ENCODE measurements at places on chromosomes 2 and 18.

DNA sequence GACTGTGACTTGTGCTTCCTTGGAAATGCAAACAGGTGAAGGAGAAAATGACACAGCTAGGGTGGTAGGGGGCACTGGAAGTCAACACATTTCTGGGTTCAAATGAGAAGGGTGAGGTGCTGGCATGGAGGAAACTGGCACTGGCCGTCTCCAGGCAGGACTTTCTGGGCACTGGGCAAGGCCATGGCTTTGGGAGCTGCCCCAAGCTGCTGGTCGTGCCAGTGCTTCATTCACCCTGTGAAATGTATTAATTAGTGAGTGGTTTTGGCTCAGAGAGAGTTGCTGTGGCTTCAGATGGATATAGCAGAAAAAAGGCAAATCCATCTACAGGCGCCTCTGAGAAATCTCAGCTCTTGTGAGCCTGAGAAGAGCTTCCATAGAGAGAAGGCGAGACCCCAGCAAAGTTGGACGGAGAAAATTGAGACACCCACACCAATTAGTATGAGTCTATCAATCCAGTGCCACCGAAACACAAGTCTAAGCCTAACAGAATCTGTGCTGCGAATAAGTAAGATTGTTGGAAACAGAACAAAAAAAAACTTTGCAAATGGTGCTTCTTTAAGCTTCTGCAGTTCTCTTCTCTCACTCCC, 202.1 kb upstream of the TNP1 start:
- no peak for DNase-seq

DNA sequence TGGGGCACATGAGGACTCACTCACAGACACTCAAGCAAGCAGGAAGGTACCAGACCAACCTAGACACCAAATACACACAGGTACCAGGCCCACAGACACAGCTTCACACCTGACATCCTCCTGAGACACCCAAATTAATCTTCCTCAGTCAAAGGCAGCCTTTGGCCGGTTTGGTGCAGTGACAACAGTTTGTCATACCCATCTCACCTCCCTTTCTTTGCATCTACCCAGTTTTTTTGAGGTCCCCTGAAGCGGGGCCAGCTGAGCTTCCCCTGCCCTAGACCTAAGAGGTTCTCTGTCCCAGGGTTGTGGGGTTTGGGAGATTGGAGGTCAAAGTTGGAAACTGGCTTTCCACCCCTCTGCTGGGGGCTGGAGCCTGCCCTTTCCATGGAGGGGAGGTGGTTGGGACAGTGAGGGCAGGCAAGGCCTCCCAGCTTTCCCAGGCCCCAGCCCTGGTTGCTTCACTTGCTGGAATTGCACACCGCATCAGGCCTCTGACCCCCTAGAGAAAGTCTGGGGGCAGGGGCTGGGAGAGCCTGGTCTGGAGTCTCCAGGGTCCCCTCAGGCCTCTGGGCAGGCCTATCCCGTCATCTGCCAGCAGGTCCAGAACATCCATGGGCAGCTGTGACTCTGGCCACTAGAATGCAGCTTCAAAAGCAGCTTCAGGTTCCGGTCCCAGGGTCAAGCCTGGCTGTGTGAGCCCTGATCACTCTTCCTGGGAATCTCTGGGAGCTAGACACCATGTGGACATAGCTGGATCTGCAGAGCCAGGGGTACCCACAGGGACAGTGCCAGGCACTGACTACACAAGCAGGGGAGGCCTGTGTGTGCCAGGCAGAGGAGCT, 12.5 kb upstream of the TEX261 start:
- no peak for DNase-seq

DNA sequence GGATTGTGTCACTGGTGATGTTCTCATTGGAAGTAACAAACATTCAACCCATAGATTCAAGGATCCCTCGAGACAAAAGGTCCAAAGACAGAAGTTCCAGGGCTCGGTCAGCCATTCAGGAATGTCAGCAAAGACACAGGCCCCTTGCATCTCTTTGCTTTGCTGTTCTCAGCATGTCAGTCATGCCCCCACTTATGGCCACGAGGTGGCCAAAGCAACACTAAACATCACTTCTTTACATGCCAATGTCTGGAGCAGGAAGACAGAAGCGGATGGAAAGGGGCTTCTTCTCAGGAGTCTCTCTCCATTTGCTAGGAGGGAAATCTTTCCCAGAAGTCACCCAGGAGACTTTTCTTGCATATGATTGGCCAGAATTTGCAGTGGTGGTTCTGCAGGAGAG, 191.6 kb upstream of the SP5 start:
- DNase-seq: no peak

DNA sequence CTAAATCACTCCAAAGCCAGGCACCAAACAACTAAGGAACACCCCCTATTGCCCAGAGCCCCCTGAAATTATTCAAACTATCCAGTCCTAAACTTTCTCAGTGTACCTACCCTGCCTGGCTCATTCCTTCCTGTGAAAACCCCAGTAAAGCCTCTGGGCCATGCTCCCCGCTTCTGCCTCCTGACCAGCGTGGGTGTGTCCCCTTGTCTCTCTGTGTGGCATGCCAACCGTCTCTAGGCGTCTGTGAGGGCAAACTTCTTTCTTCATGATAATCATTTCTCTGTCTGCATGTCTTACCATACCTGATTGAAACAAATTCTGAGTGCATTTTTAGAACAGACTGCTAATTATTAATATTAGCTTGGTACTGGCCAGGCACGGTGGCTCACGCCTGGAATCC, 109.0 kb upstream of the MSH2 start:
- DNase-seq: no peak

GRCh38 chr2:218435003-218435982, 16.4 kb downstream of the VIL1 start:
- no peak for DNase-seq

GRCh38 chr18:54147439-54147838, 77.0 kb downstream of the MBD2 start:
- no peak for DNase-seq

GRCh38 chr2:86625096-86625495, 1.4 kb upstream of the RNF103 start:
- DNase-seq: no peak

DNA sequence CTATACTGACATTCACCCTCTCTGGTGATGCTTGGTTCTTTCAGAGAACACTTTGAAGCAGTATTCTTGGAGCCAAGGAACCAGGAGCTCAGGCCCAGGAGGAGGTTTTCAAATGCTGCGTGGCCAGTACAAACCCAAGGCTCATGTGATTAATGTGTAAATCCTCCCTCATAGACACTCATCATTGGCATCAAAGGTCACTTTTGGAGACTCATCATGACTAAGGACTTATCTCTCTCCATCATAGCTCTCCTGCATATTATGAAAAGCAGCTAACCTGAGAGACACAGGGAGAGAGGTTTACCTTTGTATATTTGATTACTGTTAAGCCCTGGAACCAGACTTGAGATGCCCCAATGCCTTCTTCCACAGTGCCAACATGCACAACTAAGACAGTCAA, 115.3 kb upstream of the SRD5A2 start:
- no peak for DNase-seq
